ENCODE measurements at places on chromosomes 12 and 14.

DNA sequence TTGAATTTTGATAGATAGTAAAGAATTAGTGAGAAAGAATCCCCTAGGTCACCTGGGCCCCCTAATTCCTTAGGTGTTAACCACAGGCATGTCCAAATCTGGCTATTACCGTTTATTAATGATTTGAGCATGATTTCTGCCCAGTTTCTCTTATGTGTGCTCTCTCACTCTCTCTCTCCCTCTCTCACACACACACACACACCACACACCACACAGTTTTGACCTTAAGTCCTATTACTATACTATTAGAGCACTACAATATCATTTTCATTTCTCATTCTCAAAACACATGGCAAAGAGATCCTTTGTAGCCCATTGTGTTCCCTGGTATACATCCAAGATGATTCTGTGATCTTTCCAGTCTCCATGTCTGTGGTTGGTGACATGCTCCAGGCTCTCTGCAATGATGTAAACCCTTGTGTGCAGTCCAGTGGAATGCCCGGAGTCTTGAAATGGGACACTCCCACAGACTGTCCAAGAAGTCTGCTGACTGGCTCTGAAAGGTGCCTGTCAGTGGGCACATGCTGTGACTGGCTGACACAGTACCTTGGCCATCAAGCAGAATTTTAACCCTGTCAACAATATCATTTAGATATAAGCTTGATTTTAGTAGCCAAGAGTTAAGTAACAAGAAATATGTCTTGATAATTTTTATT is 96.2 kb downstream of the FIGNL2 start:
- peak; percentile 60 for DNase-seq

DNA sequence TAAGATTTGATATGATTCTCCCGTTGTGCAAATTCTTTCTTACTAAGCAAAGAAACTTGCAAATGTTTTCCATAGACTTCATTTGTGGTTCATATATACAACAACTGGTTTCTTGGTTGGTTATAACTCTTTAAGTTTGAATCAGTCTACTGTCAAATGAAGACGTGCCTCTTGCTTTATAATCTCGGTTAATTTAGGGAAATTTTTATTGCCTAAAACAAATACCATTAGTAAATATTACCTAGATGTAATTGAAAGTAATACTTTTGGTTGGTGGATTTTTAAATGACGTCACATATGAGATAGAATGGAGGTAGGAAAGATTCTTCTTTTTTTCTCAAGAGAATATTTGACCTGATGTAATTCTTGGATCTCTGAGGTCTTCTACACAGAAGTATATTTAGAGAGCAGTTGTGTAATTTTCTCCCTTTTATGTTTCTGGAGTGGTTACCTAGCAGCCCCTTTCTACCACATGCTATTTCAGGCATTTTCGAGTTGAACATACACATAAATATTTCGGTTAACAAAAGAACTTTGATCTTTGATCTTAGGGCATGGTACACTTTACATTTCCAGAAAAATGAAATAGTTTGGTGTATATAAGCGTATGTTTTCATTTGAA is 1.7 kb downstream of the ATF7IP start:
- no peak for DNase-seq

- DNase-seq: no peak
These were observed 1.1 kb downstream of the IKZF4 start for GRCh38 chr12:56021889-56022497.

- no peak for DNase-seq
These were observed 45.9 kb downstream of the SLC25A47 start for GRCh38 chr14:100369019-100369418.

DNA sequence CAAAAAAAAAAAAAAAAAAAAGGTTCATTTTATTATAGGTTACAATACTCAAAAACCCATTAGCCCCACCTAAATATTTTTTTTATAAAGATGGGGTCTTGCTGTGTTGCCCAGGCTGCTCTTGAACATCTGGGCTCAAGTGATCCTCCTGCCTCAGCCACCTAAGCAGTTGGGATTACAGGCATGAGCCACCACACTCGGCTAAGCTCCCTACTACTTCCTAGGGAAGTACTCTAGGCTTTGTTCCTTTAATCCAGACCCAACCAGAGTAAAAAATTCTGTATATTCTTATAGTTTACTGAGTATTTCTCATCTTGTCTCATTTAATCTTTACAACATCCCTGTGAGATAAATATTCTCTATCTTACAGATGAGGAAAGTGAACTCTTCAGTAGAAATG is 50.7 kb downstream of the RBMS2 start:
- no peak for DNase-seq

- DNase-seq: peak; percentile 59
These were observed 37.8 kb downstream of the LLPH start for GRCh38 chr12:66092559-66093269.

Measured in HEK293T (cell line).